ENCODE measurements at places on chromosomes 12 and 14. TPM values are rescaled to one million over a fixed set of nuclear protein-coding genes. Genes with fewer than 3 reads are reported as not detected.

KRT84 gene
- not detected for total RNA-seq

DNA sequence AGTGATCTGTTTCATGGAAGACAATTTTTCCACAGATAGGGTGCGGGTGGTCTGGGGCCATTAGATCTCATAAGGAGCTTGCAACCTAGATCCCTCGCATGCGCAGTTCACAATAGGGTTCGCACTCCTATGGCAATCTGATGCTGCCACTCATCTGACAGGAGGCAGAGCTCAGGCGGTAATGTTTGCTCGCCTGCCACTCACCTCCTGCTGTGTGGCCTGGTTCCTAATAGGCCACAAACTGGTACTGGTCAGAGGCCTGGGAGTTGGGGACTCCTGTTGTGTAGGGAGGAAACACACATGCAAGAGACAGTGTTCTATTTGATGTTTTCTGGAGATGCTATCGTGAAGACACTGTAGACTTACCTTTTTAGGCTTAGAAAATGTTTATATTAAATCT is 77.0 kb upstream of the FGD4 start:
- H3K36me3 ChIP-seq: no peaks in the 10 kb centered on the region
- DNase-seq: no peak
- no peaks in the 10 kb centered on the region for H3K27me3 ChIP-seq
- H3K4me3 ChIP-seq: no peak overlapping the region
- no peak overlapping the region for H3K27ac ChIP-seq

GRCh38 chr12:106126441-106127337 is 12.1 kb downstream of the NUAK1 start:
- peak overlapping the region; percentile 75 for H3K27ac ChIP-seq
- DNase-seq: no peak
- no peaks in the 10 kb centered on the region for H3K27me3 ChIP-seq
- no peak overlapping the region for H3K4me3 ChIP-seq

DNA sequence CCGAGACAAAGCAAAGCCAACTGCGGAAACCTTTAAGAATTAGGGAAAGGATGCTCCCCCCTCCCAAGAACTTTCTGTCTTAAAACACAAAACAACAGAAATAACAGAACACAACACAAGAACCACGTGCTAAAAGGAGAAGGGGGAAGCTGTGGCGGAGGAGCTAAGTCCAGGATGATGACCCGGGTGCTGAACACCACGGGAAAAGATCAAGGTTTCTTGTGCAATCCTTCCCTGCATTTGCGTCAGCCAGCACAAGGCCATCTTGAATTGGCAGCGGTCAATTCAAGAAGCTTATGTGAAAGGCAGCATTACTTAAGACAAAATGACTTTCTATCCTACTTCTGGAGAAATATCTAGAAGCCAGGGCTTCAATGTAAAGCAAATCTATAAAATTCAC is 11.0 kb upstream of the CREBL2 start:
- DNase-seq: no peak
- H3K4me3 ChIP-seq: no peak overlapping the region
- H3K27me3 ChIP-seq: no peaks in the 10 kb centered on the region
- no peaks in the 10 kb centered on the region for H3K4me1 ChIP-seq
- no peaks in the 10 kb centered on the region for H3K36me3 ChIP-seq

Data from psoas muscle (tissue), 8 donors.